ENCODE measurements at places on chromosomes 1 and 21. TPM values are rescaled to one million over a fixed set of nuclear protein-coding genes. Genes with fewer than 3 reads are reported as not detected.

The SCYL3 gene
- 9.9 TPM for total RNA-seq

The TMPRSS15 gene
- total RNA-seq, result not detected

The FHL3 gene
- 36.1 TPM for total RNA-seq

The BSND gene
- total RNA-seq, result not detected

The RGS18 gene
- total RNA-seq, result not detected

The DNAJC6 gene
- 2.4 TPM for total RNA-seq

The KCNJ9 gene
- total RNA-seq, result not detected

The YIPF1 gene
- total RNA-seq, result 27.8 TPM

The CAPN8 gene
- total RNA-seq, result not detected

The C1orf174 gene
- total RNA-seq, result 24.9 TPM

The HOOK1 gene
- total RNA-seq, result not detected

The ATP5PF gene
- 24.7 TPM for total RNA-seq

The CD48 gene
- total RNA-seq, result not detected

The CPLANE2 gene
- 13.9 TPM for total RNA-seq

The ZFP69B gene
- 3.5 TPM for total RNA-seq

The S100A14 gene
- total RNA-seq, result not detected

The NPHS2 gene
- total RNA-seq, result not detected

The SIK1 gene
- total RNA-seq, result 1.7 TPM

The TMOD4 gene
- not detected for total RNA-seq

The OR2G2 gene
- not detected for total RNA-seq

The GJA8 gene
- not detected for total RNA-seq

The RPF1 gene
- total RNA-seq, result 39.8 TPM

The AMY1B gene
- not detected for total RNA-seq
